Stimulated activated CD4-positive, alpha-beta T cell treated with anti-CD3 and anti-CD28 coated beads, TNF-alpha, amount 100 ng/mL, for 1 hour (primary cell): ENCODE measurements at places on chromosomes 2 and 18.

- no peak for DNase-seq
These were observed 2.0 kb downstream of the IDH1 start for GRCh38 chr2:208252716-208253492.

DNA sequence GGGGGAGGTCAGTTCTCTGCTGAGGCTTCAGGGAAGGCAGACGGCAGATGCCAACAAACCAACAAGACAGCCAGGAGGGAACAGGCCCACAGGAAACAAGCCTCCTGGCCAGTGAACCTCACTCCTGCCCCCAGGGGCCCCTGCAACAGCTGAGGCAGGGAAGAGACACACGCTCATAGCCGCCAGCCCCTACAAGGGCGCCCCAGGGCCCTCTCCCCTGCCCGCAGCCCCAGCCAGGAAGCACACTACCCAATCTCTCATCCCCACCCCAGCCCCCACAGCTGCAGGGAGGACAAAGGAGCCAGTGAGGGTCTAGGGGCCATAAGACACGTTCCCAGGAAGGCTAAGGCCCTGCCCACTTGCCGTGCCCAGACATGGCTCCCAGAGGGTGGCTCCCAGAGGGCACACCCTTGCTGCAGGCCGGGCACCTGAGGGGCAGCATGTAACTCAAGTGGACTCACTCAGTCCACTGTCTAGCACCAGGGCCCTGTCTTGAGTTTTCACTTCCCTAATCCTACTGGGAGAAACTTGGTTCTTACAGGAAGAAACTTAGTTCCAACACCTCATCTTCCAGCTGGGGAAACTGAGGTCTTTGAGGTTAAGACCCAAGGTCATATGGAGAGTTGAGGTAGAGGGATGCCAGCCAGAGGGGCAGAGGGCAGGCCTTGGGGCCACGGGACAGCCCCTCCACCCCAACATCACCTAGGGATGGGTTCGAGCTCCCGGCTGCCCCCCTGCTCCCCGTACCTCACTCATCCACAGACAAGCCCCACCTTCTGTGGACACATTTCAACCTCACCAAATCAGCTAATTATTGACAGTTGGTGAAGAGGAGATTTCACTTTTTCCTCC is 37.3 kb downstream of the EMX1 start:
- DNase-seq: no peak

DNA sequence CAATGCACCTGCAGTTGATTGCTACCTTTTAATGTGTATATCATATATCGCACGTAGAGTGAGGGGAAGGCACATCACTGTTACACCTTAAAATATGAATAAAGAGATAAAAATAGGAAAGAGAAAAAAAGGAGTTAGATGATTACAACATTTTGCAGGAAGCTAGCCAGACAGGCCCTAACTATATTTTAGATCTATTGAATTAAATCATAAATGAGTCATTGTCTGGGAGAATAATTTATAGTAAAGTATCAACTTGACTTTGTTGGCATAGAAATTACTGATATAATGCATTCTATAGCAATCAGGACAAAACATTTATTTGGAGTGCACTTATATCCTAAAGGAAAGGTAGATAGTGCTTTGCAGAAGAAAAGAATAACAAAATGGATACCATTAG is 384.9 kb upstream of the NXPH2 start:
- DNase-seq: no peak

DNA sequence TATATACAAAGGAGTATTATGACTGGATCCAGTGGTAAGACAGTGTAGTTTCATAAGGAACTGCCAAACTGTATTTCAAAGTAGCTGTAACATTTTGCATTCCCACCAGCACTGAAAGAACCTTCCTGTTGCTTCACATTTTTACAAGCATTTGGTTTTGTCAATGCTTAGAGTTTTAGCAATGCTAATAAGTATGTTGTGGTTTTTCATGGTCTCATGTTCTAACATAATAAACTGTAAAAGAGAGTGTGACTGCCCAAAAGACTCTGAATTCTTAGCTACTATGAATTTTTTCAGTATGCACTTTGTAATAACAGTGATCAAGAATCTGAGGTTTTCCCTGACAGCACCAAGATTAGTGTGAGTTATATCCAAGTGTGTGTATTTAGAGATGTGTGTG is 604.2 kb downstream of the XIRP2 start:
- no peak for DNase-seq

DNA sequence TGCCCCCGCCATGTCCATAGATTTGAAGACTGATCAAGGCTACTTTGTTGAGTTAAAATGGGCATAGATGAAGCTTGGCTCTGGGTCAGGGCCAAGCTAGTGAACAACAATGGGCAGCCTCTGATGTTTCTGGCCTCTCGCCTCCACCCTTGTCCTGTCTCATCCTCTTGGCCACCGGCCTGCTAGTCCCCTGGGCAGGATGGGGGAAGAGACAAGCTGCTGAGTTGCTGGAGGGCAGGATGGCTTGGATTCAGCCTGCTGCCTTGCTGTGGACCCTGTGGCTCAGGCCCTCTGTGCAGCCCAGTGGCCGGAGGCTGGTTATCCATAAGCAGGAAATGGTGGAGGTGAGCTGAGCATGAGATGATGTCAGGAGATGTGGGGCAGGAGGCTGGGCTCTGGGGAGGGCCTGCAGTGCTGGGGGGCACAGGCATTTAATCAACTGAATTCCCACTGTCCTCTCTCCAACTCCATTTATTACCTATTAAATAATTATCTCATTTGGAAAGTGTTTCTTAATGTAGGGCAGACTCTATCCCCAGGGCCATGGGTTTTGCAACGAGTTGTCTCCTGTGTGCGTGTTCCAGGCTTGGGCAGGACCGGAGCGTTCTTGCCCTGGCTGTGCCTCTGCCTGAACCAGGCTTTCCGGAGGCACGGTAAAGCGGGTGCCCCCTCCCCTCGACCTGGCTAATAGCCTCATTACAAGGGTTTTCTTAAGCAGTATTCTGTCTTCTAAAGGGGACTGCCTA is 122.9 kb downstream of the GLI2 start:
- no peak for DNase-seq

DNA sequence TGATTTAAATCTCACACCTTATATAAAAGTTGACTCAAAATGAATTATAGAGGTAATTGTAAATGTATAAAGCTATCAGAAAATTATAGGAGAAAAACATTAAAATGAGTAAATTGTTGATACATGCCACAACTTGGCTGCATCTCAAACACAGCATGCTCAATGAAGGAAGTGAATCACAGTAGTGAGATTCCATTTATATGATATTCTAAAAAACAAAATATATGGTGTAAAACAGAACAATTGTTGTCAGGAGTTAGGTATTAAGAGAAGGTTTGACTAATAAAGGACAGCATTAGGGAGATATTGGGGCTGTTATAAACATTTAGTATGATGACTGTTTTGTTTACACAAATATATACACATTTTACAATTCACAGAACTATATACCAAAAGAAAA is 356.6 kb upstream of the CELF4 start:
- DNase-seq: no peak

DNA sequence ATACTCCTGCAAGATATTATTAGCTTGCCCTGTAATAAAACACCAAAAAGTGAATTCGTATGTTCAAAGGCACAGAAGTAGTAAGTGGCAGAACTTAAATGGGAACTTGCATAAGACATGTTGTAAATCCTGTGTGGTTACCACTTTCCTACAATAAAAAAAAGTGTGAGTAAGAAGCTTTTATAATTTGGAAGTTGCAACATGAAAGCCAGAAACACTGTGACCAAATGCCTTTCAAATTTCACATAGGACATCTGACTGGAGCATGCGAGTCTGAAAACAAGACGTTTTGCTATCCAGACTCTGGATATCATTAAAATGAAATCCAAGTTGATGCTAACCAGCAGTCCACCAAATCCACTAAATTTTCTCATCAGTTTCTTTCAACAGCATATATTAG is 886.2 kb upstream of the NRXN1 start:
- no peak for DNase-seq

DNA sequence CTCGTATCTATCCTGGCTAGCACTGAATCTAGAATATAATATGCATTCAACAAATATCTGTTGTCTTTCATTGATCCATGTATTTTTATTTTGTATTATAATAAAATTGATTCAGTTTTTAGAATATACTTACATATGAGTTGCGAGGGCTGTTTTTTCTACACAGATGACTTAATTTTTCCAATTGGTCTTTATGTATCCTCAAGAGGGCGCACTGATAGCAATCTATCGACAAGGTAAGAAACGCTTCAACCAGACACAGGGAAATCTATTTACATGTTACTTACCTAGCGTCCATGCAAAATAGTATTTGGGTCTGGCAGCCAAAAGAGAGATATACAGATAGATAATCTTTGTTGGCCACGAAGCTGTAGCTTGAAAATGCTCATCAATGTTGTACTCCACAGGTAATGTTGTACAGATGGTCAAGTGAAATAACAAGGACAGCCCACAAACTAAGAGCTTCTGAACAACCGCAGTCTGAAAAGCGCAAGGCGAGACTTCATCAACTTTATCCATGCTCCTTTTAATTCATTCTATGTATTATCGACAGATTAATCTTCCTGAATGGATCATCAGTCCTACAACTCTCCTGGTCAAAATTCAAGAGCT is 35.5 kb upstream of the KIDINS220 start:
- no peak for DNase-seq
